ENCODE measurements at places on chromosomes 3 and 15.

- DNase-seq: no peak
Measured at GRCh38 chr3:99999536-99999935, 114.8 kb downstream of the FILIP1L start.

DNA sequence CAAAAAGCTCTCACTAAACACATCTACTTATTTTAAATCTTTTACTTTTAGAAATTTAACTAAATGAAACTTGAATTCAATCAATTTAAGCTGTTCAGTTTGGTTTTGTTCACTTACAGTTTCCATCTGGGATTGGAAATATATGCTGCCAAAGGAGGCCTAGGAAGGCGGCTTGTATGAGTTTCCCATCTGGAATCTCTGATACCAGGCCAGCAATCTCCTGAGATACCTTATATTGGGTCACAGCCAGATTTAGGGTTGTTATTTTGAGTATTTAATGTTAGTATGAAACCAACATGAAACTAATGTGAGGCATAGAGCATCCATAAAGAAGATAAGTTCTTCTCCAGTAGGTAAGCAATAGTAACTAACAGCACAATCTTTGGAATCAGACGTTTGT, 94.6 kb downstream of the GMNC start:
- no peak for DNase-seq

GRCh38 chr3:57717205-57717868, 24.5 kb upstream of the DENND6A start:
- no peak for DNase-seq

GRCh38 chr3:98151241-98151640, 4.0 kb downstream of the OR5H14 start:
- DNase-seq: no peak

DNA sequence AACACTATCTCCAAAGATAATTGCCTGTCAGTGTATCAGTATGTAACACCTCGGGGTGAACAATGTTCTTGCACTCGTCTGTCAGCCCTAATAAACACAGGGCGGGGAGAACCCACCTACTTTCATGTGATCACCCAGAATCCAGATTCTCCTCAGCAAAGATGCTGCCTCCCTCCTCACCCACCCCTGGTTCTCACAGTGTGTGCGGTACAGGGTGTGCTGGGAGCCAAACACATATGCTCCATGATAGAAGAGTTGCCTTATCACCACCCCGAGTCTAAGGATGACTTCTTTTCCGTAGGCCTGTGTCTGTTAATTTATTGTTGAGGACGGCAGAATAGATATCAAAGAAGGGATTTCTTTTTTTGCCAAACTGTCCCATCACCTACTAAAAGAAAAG, 206.1 kb downstream of the TLE3 start:
- no peak for DNase-seq

GRCh38 chr3:126022741-126023359, 53.9 kb downstream of the ROPN1B start:
- no peak for DNase-seq

GRCh38 chr15:70018646-70019600, 78.8 kb downstream of the TLE3 start:
- no peak for DNase-seq

DNA sequence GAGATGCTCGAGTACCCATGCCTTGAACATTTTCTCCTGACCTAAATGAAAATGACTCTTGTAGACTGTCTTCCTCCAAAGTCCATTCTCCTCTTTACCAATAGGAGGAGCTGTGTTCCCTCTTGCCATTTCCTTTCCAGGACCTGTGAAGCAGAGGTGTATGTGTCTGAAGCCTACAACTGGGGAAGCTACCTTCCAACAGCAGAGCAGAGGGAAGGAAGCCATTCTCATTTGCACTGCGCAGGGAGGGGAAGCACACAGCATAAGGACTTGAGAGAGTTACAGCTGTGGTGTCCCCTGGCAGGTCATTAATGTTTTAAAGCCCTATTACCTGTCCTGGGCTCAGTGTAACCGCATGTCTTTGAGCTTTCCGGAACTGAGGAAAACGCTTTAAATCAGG, 38.7 kb downstream of the HSPBAP1 start:
- no peak for DNase-seq

DNA sequence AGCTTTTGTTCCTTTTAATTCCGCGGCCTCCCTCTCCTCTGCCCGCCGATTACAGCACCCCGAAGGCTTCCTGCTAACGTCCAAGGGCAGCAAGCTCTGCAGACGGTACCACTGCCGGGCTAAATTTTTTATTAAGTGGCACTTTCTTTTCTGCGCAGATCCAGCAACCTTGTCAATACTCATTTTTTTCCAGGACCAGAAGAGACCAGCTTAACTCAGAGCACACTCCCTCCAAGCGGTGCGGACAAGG, 542 bp upstream of the MEIS2 start:
- DNase-seq: no peak

DNA sequence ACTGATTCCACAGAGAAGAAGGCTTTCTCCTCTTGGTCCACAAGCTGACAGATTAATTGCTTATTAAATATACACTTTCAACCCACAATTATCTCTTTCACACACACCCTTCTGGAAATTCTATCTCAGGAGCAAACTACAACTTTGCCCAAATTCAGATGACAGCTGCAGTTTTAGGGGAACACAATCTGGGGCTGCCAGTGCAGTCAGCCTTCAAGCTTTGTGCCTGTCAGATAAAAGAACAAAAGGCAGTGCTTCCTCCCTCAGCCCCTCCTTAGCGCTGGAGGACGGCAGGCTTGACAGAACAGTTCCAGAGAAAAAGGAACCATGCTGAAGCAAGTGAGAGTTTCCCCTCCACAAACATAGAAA, 99.6 kb downstream of the TMCC1 start:
- no peak for DNase-seq

DNA sequence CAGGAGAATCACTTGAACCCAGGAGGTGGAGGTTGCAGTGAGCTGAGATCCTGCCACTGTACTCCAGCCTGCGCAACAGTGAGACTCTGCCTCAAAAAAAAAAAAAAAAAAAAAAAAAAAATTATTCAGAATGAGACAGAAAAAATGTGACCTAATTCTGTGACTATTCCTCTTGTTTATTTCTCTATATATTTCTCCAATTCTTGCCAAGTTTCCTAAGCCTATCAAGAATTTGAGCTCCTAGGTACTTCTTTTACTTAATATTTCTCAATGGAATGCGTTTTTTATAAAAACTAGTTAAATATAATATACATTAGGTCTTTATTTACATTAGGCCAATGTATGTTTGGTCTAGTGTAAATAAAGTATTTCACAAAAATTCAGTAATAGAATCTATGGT, 86.8 kb downstream of the NAALADL2 start:
- no peak for DNase-seq

DNA sequence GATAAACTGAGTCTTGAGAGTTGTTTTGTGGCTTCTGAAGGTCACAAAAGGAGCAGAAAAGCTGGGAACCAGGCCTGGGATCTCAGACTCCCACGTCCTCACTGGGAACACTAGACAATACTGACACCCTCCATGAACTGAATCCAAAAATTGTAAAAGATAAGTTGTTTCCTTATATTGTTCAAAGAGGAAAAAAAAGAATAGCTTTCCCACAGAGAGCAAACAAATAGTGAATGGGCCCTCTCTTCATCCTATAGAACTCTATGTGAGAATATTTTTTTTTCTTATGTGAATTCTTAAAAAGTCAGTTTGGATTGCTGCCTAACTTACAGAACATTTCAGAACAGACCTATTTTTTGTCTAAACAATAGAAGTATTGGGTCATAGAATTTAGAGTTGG, 203.5 kb downstream of the MECOM start:
- no peak for DNase-seq

- no peak for DNase-seq
Measured at GRCh38 chr3:186268616-186269448, 93.2 kb downstream of the DGKG start.

- DNase-seq: no peak
Measured at GRCh38 chr3:27971600-27971999, 249.5 kb upstream of the EOMES start.

DNA sequence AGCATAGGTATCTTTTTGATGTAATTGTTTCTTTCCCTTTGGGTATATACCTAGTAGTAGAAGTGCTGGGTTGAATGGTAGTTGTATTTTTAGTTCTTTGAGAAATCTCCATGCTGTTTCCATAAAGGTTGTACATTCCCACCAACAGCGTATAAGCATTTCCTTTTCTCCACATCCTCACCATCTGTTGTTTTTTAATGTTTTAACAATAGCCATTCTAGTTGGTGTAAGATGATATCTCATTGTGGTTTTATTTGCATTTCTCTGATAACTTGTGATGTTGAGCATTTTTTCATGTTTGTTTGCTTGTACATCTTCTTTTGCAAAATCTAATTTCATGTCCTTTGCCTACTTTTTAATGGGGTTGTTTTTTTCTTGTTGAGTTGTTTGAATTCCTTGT, 80.0 kb upstream of the TMC3 start:
- no peak for DNase-seq

GRCh38 chr3:140403079-140403478, 274.8 kb upstream of the TRIM42 start:
- DNase-seq: no peak

- no peak for DNase-seq
Measured at GRCh38 chr3:135918600-135918999, 46.9 kb upstream of the PPP2R3A start.

GRCh38 chr15:70023064-70023768, 74.5 kb downstream of the TLE3 start:
- DNase-seq: peak; percentile 34

DNA sequence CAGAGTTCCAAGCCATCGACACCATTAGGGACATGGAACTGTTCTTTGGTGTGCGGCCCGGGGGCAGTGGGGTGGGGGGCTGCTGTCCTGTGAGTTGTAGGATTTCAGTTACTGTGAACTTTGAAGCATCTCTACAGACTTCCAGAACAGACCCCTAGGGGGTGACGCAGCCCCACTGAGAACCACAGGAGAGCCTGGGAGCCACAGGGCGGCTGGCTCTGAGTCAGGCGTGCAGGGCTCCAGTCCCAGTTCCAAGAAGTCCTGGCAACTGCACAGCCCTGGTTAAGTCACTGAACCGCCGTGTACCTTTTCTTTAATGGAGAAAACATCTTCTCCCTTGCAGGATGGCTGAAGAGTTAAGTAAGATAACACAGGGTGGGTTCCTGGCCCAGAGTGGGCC, 23.5 kb upstream of the LRTM1 start:
- no peak for DNase-seq

- no peak for DNase-seq
Measured at GRCh38 chr15:68408971-68409370, 23.0 kb downstream of the ITGA11 start.

GRCh38 chr3:180352261-180352660, 249.7 kb upstream of the TTC14 start:
- DNase-seq: no peak

GRCh38 chr15:27238209-27238608, 267.2 kb downstream of the GABRG3 start:
- DNase-seq: no peak

GRCh38 chr15:52220251-52220650, 29.1 kb upstream of the GNB5 start:
- DNase-seq: no peak

DNA sequence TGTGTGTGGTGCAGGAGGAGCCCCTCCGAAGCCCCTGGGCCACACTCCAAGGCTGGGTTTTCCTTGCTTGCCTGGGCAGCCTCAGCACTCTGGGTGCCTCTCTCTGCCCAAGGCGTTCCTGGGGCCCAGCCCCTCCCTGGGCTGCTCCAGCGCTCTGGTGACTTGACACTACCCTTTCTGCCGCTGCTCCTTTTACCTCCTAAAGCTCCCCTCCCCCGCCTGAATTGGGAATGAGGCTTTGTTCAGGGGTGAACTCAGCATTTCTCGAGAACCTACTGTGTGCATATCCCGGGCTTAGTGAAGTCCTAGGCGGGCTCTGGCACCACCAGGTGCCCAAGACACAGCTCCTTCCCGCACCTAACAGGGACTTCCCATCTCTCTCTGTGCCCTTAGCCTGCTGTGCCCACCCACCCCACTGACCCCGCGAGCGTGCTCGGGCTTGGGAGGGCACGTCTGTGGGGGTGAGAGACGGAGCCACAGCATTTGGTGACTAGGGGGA, 1.2 kb upstream of the BAHD1 start:
- DNase-seq: no peak

GRCh38 chr15:34851751-34852150, 56.4 kb upstream of the ACTC1 start:
- DNase-seq: no peak

GRCh38 chr3:151795276-151795675, 18.6 kb upstream of the AADAC start:
- no peak for DNase-seq

DNA sequence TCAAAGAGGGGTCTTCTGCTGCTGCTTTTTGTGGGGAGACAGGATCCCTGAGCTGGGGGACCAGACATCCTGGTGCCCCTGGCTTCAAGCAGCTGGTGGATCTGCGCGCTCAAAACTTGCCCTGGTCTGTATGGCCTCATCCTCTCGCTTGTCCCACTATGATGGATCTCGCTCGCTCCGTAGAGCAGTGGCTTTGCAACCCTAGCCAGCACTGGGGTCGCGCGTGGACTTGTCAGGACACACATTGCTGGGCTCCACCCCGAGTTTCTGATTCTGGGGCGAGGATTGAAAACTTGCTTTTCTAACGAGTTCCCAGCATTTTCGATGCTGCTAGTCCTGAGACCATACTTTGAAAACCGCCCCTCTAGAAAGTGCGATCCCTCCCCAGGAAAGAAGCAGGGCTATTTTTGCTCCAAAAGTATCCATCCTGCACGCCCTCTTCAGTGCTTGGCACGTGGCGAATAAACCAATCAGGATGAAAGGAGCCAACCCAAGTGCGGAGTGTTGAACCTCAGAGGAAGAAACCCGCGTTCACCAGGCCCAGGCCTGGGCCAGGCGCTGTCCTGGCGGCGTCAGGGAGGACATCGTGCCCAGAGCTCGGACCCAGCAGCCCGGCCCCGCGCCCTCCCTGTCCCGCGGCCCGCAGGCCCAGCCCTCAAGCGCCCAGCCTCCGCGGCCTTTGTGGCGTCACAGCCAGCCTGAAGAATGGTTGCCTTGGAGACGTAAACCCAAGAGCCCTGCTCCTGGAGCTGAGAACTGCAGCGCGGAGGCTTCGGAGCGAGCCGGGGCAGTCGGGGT, at the start of gene CFAP100:
CFAP100 (plus strand) TSS at position 731 of the 798 bp plus-strand sequence. CDS start 1,092 bp downstream, outside the sequence.
- DNase-seq: no peak
